ENCODE measurements at places on chromosomes 4 and X.

DNA sequence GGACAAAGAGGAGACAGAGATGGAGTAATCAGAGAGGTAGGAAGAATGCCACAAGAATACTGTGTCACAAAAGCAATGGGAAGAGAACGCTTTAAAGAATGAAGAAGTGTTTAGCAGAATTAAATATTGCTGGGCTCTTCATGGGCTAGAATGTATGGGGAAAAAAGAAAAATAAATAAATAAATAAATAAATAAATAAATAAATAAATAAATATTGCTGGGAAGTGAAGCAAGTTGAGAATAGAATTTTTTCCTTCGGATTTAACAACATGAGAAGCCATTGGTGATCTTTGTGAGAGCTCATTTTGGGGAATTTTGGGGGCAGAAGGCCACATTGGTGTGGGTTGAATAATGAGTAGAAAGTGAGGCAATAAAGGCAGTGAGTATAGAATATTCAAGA, 59.7 kb upstream of the FRMPD3 start:
- no peak for DNase-seq

DNA sequence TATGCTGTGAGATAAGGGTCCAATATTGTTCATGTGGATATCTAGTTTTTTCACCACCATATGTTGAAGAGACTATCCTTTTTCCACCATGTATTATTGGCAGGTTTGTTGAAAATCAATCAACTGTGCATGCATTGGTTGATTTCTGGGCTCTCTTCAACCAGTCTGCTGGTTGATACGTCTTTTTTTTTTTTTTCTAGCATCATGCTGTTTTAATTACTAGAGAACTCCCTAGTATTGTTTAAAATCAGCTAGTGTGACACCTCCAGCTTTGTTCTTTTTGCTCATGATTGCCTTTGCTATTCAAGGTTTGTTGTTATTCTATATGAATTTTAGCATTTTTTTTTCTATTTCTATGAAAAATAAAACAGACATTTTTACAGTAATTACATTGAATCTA, 123.9 kb downstream of the SLC7A11 start:
- no peak for DNase-seq

DNA sequence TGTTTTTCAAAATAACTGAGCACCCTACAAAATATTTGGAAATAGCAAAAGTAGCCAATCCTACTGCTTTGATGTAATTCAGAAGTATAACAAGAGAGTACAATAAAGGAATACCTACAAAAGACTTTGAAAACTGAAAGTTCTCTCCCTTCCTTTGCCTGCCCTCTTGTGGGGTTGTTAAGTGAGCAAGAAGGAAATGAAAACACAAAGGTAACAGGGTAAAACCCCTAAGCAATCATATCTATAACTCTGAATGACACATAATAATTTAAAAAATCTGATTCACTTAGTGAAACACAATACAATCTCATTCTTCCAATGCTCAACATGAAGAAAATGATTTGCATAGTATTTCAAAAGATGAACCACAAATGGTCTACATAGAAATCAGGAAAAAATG, 98.2 kb downstream of the FRYL start:
- no peak for DNase-seq

DNA sequence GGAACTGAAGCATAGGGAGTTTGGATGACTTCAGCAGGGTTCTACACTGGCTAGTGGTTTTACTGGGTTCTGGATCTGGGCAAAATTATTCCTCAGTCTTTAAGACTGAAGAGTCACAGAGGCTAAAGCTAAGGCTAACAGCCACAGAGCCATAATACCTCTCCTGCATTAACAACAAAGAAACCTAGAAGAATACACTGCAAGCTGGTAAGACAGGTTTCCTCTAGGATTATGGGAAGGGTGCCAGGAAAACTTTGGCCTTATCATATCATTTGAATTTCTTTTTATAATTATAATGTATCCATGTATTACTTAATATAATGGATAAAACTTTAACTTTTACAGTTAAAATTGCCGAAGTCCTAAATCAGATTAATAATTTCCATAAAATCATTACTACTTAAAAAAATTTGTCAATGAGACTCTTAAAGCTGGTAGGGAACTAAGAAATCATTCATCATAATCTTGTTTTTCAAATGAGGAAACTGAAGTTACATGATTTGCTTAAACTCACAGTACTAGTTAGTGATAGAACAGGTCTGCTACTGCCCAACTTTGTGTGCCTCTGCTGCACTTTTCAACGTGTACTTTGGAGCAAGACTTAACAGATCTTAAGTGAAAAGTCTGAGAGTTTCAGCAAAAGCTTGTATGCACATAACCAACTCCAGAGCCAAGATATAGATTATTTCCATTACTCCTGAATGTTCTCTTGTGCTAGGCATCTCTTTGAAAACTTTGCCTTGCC, 24.2 kb upstream of the PGRMC2 start:
- DNase-seq: no peak

- DNase-seq: no peak
These were observed 41.1 kb upstream of the STIM2 start for GRCh38 chr4:26819478-26820095.

- no peak for DNase-seq
These were observed 374.3 kb downstream of the SPRY1 start for GRCh38 chr4:123770884-123771283.

DNA sequence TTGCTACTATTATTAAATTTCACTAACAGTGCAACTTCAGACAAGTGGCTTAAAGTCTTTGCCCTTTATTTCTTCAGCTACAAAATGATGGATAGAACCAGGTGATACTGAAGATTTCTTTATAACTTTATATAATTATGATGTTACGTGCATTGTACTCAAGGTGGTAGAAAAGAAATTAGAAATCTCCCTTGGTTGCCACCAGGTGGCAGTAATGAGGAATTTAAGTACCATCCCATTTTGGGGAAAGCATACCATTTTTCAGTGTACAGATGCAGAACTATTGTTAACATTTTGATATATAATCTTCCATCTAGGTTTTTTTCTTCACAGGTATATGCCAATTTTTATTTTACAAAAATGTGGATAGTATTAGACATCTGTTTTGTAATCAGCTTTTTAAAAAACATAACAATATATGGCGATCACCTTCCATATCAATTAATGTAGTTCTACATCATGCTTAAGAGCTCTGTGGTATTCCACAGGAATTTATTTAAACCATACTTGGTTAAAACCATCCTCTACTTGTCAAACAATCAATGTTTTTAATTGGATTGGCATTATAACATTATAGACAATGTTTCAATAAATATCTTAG, 37.7 kb upstream of the RAB33B start:
- DNase-seq: peak; percentile 49

- no peak for DNase-seq
These were observed 1724.0 kb downstream of the RPA4 start for GRCh38 chrX:98607739-98608138.

DNA sequence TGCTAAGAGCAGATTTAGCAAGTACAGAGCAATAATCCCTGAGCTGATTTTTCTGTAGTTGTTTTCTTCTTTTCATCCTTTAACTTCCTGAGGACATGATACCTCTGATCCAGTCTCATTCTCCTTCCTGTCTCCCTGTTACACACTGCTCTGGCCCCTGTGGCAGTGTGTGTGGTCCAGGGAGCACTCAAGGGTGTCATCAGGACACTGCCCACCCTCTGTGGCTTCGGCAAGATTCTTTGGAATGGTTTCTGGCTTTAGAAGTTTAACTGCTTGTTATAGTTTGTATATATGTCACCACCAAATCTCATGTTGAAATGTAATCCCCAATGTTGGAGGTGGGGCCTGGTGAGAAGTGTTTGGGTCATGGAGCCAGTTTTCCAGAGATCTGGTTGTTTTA, 637.3 kb downstream of the BCOR start:
- no peak for DNase-seq

DNA sequence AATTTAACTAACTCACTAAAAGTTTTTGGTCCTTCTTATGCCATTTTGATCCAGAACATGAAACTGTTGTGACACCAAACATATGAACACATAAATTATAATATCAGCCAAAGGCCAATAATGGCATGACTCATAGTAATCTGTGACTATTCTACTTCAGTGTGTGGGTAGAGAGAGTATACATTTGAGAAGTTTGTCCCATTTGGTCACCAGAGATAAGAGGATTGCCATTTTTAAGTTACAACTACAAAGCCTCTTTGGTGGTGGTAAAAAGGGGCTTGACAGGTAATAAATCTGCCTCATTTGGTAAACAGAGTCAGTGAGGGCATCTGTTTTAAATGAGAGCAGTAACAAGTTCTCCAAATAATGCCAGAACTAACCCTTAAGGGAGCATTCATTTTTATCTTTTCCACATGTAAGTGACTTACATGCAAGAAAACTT, 117.9 kb downstream of the TBC1D19 start:
- DNase-seq: no peak

DNA sequence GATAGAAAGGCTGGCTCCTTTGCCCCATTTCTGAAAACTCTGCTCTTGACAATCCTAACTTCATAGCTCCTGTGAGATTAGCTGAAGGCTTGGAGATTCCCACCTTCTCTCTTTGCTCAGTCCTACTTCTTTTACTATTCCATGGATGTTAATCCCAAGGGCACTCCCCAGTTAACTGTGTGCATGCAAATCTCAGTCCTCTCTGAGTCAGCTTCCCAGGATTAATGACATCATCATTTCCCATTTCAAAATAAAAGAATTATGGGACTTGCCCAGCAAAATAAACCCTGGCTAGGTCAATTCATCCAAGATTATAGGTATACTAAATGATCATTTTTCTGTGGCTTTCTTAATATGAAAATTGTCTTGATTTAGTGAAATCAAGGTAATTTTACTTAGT, 328.6 kb upstream of the NR3C2 start:
- DNase-seq: no peak

- no peak for DNase-seq
These were observed 441.6 kb downstream of the GBA3 start for GRCh38 chr4:23134331-23134730.

DNA sequence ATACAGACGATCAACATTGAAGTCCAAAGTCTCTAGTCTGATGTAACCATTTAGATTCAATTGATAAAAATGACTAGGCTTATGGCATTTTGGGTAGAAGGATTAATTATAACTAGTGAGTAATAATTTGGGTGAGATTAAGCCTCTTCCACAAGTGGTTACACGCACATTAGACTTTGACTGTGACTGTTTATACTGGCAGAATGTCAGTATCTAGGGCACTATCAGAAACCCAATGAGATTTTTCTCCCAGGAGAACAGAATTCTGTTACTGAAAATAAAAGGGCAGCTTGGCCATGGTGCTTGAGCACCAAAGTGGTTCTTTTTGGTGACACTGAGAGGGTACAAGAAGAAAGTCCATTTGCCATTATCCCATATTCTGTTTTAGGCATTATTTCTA, 3.3 kb downstream of the PLS3 start:
- no peak for DNase-seq

- DNase-seq: peak; percentile 67
These were observed 995 bp downstream of the SMARCA5 start for GRCh38 chr4:143514497-143514896.

- DNase-seq: no peak
These were observed 40.0 kb upstream of the ADRA2C start for GRCh38 chr4:3725936-3726870.

DNA sequence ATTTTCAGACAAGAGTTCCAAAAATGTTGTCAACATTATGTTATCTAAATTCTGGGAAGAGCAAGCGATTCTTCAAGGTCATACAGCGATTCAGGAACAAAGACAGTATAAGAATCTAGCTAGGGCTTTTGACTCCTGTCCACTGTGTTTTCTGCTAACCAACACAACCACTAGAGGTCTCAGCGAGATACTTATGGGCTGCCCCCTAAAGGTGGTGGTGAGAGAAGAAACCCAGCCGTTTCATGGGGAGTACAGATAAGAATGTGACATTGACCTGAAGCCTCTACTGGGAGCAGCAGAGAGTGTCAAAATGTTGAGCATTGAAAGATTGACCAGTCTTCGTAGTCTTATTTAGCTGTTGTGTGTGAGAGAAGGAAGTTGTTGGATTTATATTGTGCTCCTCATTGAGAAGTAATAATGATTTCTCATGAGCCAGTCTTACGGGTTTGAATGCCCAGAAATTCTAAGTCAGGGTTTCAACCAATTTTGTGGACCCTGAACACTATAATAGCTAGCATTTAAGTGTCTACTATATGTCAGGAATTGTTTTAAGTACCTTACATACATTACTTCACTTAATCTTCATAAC, 168.3 kb downstream of the SPRY1 start:
- DNase-seq: peak; percentile 79

DNA sequence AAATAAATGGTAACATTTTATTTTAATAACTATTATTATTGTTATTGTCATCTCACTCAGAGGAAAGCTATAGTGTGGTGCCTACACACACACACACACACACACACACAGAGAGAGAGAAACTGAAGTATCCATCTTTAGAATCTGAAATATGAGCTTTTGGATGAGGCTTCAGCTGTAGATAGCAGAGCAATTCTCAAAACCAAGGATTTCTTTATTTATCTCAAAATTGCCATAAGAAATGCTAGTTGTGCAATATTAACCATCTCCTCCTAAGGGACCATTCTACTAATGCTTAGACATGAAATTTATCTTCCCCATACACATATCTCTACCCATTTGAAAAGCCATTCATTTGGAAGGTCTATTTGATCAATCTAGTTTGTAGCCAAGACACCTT, 50.1 kb upstream of the SGMS2 start:
- no peak for DNase-seq

- no peak for DNase-seq
These were observed 664.0 kb upstream of the PCDH7 start for GRCh38 chr4:30056016-30056766.

DNA sequence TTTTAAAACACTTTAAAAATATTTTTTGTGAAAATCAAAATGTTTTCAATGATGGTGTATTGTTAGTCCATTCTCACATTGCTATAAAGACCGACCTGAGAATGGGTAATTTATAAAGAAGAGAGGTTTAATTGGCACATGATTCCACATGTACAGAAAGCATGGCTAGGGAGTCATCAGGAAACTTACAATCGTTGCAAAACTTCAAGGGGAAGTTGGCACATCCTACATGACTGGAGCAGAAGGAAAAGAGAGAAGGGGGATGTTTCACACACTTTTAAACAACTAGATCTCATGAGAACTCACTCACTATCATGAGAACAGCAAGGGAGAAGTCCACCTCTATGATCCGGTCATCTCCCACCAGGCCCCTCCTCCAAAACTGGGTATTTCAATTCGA, 110.7 kb downstream of the TMEM47 start:
- DNase-seq: no peak

DNA sequence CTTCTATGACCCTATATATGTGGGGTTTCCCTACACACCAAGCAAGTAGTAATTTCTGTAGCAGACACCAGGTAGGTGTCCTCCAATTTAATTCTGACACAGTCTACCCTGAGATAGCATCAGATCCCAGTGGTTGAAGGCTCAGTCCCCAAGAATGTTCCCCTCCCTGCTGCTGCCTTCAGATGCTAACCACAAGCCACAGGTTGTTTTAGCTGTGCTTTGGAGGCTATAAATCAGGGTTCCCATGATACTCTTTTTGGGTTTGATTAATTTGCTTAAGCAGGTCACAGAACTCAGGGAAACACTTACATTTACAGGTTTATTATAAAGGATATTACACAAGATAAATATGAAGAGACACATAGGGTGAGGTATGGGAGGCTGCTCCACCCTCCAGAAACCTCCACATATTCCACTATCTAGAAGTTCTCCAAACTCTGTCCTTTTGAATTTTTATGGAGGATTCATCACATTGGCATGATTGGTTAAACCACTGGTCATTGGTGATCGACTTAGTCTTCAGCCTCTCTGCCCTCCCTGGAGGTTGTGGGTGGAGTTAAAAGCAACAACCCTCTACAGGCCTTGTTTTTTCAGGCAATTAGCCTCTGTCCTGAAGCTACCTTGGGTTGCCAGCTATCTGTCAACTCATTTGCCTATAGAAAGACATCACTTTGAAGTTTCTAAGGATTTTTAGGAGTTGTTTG, 50.8 kb downstream of the GRIA2 start:
- DNase-seq: no peak
